ENCODE measurements at places on chromosomes 1 and 21. TPM values are rescaled to one million over a fixed set of nuclear protein-coding genes. Genes with fewer than 3 reads are reported as not detected.

DNA sequence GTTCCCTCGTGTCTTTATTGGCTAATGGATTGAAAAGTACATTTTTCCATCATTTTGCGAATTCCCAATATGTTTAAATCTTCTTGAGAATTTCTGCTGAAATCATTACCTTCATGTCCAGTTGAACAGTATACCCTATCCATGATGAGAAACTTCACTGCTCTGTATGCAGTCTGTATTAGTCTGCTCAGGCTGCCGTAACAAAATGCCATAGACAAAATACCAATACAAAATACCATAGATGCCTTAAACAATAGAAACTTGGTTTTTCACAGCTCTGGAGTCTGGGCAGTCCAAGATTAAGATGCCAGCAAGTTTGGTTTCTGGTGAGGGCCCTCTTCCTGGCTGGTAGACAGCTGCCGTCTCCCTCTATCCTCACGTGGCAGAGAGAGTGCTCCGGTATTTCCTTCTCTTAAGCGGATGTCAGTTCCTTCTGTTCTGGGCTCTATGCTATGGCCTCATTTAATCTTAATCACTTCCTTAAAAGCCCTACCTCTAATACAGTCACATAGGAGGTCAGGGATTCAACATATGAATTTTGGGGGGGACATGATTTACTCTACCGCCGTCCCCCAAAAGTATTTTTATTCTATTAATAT, 27.0 kb downstream of the CXADR start:
- H3K4me1 ChIP-seq, result peaks cover 6% of the 10 kb centered on the region
- no peaks in the 10 kb centered on the region for H3K36me3 ChIP-seq
- no peaks in the 10 kb centered on the region for H3K27me3 ChIP-seq
- no peak overlapping the region for H3K4me3 ChIP-seq

GRCh38 chr1:101781201-101781831, 215.4 kb downstream of the OLFM3 start:
- no peak for DNase-seq
- no peak overlapping the region for H3K27ac ChIP-seq
- no peak overlapping the region for H3K4me3 ChIP-seq
- no peaks in the 10 kb centered on the region for H3K27me3 ChIP-seq
- H3K4me1 ChIP-seq, result no peaks in the 10 kb centered on the region

DNA sequence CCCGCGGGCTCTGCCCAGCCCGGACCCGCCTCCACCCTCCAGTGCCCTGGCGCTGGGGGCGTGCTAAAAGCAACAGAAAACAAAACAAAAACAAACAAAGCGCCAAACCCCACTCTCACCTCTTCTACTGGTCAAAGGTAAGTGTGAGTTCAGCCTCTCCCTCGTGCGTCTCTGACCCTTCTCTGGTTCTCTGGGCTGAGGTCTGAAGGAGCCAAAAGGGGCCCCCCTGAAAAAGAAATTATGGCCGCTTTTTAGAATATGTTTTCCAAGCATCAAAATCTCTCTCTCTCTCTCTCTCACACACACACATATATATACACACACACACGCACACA, 133.5 kb upstream of the DPYD start:
- no peaks in the 10 kb centered on the region for H3K4me1 ChIP-seq
- no peaks in the 10 kb centered on the region for H3K27me3 ChIP-seq
- no peak for DNase-seq
- no peak overlapping the region for H3K4me3 ChIP-seq
- H3K36me3 ChIP-seq, result no peaks in the 10 kb centered on the region

Gene MPL
- not detected for total RNA-seq

GRCh38 chr1:116131170-116131569, 20.0 kb downstream of the MAB21L3 start:
- no peak for DNase-seq
- H3K27me3 ChIP-seq, result 0 out of 2 replicates have a peak, but pooled peaks cover 1% of the 10 kb centered on the region
- no peak overlapping the region for H3K27ac ChIP-seq
- peaks cover 8% of the 10 kb centered on the region for H3K4me1 ChIP-seq
- H3K4me3 ChIP-seq, result no peak overlapping the region

Gene RGSL1
- not detected for total RNA-seq

Measured in HCT116 (cell line).